ENCODE measurements at places on chromosomes 6 and 20.

GRCh38 chr6:137233911-137234863 lies 15.0 kb upstream of the IFNGR1 start:
- DNase-seq = peak; percentile 54

GRCh38 chr20:44997668-44998067 lies 31.4 kb downstream of the STK4 start:
- no peak for DNase-seq

DNA sequence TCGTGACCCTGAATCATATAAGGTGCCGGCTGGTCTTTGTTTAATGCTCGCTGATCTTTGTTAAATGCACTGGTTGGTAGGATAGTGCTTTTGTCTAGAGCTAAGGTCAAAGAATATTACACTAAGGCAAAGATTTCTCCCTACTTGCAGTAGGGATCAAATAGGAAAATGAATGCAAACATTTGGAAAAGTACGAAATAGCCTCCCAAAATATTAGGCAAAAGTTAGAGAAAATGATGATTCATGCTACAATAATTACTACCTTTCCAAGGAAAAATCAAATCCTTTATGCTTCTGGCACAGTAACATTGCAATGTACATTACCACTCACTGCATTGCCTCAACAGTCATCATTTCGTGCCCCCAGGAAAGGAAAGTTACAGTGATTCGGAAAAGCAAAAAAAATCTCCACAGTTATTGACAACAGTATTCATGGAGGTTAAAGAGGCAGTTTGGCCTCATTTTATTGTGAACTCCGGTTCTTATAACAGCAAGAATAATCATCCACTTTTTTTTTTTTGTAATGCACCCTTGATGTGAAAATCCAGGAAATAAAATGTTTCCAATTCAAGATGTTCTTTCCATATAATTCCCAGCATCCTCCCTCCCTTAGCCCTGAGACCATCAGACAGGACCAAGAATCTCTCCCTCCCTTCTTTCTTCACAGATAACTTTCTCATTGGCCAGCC lies 61.7 kb upstream of the ZMYND8 start:
- DNase-seq = no peak

DNA sequence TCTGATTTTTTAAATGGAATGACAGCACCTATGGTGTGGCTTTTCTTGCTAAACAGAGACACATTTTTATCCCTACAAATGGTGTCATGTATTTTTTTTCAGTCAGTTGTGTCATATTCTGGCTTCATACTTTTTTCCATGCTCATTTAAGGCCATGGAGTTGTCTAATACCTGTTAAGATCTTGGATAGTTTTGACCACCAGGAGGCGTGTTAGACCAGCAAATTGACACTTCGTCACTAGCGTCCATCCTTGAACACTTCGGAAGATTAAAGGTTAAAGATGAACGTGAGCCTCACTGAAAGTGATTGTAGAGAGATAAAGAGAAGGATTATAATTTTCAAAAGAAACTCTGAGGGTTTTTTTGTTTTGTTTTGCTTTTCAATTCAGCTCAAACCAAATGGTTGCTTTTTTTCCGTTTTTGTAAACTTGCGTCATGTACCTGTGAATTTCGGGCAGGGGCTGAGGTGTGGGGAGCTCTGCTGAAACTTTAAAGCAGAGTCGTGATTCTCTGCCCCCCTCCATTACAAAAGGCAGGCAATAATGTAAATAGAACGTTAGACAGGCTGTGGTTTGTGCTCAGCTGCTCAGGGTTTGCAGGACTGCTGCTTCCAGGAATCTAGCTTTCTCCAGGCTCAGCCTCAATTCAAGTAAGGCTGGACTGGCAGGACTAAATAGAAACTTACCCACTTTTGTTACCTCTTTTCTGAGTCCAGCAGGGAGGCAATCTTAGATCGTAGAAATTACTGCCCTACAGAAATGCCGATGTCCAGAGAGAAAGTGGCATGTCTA lies 245.1 kb downstream of the FOXA2 start:
- DNase-seq = peak; percentile 68

DNA sequence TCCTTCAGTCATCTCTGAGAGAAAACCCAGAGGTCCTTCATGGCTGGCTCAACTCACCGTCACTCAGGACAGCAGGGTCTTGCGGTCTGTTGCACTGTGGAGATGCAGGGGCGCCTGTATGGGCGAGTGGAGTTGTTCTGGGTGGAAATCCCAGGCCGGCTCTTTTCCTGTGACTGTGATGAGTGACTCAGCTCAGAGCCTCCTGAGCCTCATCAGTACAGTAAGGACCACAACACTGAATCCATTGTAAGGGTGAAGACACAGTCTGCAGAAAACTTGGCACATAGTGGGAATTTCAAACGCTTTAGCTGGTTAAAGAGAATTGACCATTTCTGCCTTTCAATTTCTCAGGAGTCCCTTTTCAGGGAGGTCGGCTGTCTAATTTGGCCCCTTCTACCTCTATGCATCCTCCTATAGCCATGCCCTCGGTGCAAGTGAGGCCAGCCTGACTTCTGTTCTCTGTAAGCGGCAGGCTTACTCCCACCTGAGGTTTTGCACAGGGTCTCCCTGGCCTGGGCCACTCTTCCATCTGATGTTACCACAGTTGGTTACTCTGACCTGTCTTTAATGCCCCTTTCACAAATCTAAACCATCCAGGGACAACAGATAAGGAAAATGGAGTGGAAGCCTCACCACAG lies 35.5 kb upstream of the TBXT start:
- no peak for DNase-seq

GRCh38 chr6:80158478-80158989 lies 52.1 kb downstream of the BCKDHB start:
- DNase-seq = no peak

DNA sequence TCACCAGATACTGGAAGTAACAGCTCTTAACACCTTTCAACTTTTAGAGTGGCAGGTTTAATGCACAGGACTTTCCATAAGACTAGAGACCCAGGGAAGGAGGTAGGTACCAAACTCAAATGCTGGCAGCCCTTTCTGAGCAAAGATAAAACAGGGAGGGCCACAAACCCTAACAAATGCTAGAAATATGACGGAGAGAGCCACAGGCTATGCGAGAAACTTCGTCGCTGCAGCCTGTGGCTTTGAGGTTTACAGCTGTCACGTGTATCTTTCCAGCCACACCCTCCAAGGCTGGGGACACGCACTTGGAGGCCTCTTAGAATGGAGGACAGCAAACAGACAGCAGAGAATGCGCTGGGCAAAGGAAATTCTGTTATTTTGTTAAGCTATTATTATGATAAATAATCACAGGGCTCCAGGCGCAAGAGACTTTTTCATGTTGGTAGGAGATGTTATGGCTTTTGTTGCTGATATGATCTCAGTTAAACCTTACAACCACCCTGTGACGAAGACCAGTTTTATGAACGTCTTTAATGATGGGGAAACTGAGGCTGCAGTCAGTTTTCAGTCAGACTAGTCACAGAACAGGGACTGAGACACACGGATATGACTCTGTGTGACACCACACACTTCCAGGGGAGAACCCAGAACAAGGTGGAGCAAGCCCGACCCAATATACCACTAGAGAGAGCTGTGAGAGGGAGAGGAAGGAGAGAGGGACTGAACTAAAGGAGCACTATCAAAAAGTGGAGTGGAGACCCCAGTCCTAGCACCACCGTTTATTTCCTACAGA lies 2.0 kb downstream of the TRAM2 start:
- no peak for DNase-seq

GRCh38 chr20:3174442-3175261 lies 1.3 kb upstream of the LZTS3 start:
- peak; percentile 65 for DNase-seq

DNA sequence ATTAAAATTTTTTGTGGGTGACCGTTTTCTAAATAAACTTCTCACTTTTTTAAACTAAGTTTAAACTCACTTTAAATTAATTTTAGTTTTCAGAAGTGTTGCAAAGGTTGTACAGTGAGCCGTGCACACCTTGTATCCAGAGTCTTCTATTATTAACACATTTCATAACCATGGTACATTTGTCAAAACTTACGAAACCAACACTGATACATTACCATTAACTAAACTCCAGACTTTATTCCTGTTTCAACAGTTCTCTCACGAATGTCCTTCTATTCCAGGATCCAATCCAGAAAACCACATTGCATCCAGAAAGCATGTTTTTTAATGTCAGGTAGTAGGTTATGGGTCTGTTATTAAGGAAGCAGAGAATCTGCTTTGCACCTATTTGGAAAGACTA lies 319.9 kb downstream of the CBLN4 start:
- no peak for DNase-seq

Data from A673 (cell line).